ENCODE measurements at places on chromosomes 3 and 15.

- DNase-seq, result peak; percentile 55
Observed at GRCh38 chr15:89556413-89557262, 18.6 kb upstream of the TICRR start.

DNA sequence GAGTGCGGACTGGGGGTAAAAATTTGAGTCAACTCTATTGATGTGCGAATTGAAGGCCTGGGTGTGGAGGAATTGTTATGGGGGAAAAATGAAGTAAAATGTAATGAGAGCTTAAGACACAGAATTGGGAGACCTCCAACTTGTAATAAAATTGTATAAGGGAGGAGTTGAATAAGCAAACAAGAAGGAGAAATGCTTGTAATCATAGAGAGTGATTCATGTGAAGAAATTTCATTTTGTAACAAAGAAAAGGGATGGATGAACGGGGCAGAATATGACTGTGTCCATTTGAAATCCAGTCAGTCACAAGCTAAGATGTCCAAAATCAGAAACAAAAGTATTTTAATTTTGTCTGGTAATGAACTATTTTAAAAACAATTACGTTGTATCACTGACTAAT is 552.3 kb downstream of the NAALADL2 start:
- no peak for DNase-seq

DNA sequence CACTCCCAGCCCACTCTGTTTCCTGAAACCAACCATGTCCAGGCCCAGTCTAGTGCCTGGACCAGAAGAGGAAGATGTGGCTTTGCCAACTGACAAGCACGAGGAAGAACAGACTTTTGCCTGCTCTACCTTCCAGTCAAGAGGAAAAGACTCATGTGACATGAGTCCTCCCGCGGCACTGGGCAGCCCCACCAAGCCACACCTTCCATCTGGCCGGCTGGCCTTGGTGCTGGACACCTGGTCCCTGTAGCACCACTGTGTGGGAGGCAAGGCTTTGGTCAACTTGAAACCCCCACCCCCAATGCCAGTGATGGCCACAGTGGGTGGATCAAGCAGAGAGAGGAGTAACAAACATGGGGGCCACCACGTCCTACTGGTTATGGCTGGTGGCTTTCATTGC is 12.5 kb downstream of the CHDH start:
- no peak for DNase-seq

- no peak for DNase-seq
Observed at GRCh38 chr3:155572085-155572484, 172.8 kb downstream of the PLCH1 start.

- DNase-seq, result no peak
Observed at GRCh38 chr3:115706311-115706829, 83.1 kb downstream of the GAP43 start.

GRCh38 chr3:179772297-179772696 is 119.5 kb downstream of the USP13 start:
- no peak for DNase-seq

GRCh38 chr3:66527246-66527645 is 26.4 kb upstream of the LRIG1 start:
- DNase-seq, result no peak

- peak; percentile 38 for DNase-seq
Observed at GRCh38 chr3:72270072-72270681, 485.2 kb upstream of the PROK2 start.
